CD8-positive, alpha-beta memory T cell (primary cell): ENCODE measurements at places on chromosomes 11 and 22. TPM values are rescaled to one million over a fixed set of nuclear protein-coding genes. Genes with fewer than 3 reads are reported as not detected.

- no peak for DNase-seq
Measured at GRCh38 chr11:64384981-64385944, 26.3 kb downstream of the RPS6KA4 start.

- no peak for DNase-seq
Measured at GRCh38 chr11:110977661-110978060, 265.4 kb upstream of the ARHGAP20 start.

DNA sequence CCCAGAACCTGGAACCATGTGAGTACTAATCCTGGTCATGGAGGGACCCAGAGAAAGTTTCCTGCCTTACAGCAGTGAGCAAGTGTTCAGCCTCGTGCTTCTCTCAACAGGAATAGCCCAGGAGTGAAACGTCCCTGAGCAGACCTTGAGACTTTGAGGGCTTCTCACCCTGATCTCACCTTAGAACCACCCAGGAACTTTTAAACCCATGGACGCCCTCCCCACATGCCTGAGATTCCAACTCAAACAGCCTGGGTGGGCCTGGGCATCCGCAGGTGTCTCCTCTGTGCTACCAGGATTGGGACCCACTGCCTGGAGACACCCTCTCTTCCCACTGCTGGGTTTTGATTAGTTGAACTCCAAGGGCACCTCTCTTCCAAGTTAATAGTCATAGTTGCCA, 297.2 kb downstream of the NTM start:
- no peak for DNase-seq

DNA sequence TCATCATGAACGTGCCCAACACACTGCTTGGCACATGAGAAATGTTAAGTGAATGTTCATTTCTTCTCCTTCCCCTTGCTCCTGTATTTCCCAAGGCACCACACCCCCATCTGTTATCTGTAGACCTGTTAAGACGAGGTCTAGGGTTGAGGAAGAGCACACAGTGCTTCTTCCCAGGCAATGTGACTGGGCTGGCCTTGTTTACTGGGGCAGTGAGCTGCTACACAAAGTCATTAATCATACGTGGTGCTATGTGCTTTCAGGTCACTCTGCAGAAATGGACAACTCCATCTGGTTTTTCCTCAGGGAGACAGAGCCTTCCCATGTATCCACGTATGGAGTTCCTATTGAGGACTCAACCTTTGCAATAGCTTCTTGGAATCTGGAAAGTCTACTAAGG, 118.7 kb downstream of the KCNC1 start:
- no peak for DNase-seq

- DNase-seq: no peak
Measured at GRCh38 chr11:10604340-10604748, 35.9 kb upstream of the LYVE1 start.

DNA sequence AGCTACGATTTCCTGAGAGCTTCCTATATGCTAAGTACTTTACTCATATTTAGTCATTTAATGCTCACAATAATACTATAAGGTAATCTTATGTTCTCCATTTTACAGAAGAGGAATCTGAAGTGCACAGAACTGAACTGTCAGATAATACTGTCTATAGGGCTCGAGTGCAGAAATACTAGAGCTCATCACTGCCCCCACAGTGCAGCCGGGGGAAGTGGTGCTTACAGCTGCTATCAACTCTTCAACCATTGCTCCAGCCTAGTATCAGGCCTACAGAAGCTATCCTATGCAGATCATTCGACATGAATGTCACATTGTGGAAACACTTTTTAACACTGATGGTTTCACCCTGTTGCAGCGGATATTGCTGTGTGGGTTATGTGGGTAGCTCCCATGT, 929.9 kb downstream of the NTM start:
- no peak for DNase-seq

RIBC2 gene
- 10.4 TPM for total RNA-seq
